ENCODE measurements at places on chromosomes 13 and 19. TPM values are rescaled to one million over a fixed set of nuclear protein-coding genes. Genes with fewer than 3 reads are reported as not detected.

Gene MYH14
- total RNA-seq = 81.4 TPM

GRCh38 chr13:25292301-25292700 lies 5.0 kb upstream of the MTMR6 start:
- no peak for DNase-seq

GRCh38 chr13:41122838-41123237 lies 9.8 kb downstream of the KBTBD6 start:
- DNase-seq = no peak

DNA sequence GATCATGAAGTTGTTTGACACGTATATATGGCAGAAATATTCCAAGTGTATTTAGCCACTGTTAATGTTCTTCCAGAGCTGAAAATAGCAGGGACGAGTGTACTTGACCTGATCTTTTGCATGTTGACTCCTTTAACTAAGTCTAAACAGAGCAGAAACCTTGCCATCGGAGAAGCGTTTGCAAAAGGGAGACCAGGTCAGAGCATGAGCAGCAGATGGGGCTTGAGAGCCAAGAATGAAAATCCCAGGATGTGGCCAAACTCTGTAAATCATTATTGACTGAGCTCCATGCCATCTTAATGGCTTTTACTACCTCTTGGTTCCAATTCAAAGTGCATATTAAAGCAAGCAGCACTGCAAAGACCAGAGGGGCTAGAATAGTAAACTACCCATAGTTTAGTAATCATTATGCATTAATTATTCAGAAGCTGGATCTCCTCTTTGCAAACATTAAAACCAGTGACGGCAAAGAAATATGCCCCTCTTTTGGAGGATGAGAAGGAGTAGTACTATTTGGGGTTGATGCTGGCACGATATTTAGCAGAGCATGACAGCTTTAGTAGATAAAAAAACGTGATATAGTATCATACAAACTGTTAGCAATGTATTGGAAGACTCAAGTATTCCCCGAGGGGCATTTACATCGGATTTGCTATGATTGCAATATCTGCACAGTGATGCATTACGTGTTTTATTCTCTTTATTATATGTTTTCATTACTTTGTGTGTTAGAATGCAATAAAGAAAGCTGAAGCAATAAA lies 55.7 kb downstream of the FAM216B start:
- DNase-seq = peak; percentile 75

GRCh38 chr13:40993987-40994386 lies 25.1 kb downstream of the ELF1 start:
- no peak for DNase-seq

GRCh38 chr13:44096901-44097300 lies 217.2 kb downstream of the LACC1 start:
- no peak for DNase-seq

DNA sequence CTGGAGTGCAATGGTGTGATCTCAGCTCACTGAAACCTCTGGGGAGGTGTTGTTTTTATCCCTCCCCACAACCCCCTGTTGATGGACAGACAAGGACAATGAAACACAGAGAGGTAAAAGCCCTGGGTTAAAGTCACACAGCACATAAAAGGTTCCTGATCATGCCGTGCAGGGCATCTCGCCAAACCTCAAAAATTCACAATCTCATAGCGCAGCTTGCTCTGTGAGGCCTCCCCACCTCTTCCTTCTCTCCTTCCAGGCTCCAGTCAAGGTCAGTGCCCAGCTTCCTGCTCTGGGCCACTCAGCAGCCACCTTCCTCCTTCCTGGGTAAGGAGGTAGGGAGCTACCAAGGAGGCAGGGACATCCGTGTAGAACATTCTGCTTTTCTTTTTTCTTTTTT lies 2.3 kb downstream of the FUT2 start:
- DNase-seq = no peak

GRCh38 chr13:27007166-27007565 lies 164.4 kb downstream of the USP12 start:
- DNase-seq = no peak

DNA sequence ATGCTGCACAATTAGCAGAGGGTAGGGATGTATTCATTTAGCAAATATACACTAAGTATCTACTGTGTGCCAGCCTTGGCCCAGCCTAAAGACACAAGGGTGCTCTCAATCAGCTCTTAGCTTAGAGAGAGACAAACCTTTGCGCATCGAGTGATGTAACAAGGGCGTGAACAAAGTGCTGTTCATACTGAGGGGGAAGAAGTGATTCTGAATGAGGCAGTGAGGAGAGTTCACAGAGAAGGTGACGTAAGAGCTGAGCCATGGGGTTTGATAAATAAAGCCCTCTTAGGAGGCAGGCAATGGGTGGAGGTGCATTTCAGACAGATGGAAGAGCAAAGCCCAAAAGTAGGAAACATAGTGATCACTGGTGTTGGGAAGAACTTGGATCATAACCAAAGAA lies 68.5 kb downstream of the FLT1 start:
- no peak for DNase-seq

Gene PRSS57
- total RNA-seq = not detected

GRCh38 chr13:45102136-45102507 lies 18.2 kb upstream of the GTF2F2 start:
- DNase-seq = no peak

Gene DAND5
- total RNA-seq = not detected

Gene TMC4
- 98.9 TPM for total RNA-seq

GRCh38 chr19:40348961-40349507 lies 539 bp downstream of the PLD3 start:
- peak; percentile 26 for DNase-seq

DNA sequence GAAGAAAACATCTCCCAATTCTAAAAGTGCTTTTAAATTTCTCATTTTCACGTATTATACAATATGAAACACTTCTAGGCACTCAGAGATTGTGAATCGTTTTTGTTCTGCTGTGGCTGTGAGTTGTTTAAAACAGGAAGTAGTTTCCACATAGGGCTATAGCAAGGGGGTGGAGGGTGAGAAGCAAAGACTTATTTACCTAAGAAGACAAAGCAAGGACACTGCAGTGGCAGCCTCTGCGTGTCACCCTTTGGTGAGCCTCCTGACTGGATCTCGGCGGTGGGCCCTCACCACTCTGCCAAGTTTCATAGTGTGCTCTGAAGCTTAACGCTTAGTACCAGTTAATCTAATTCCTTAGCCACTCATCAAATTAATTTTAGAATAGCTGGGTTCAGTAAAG lies 56.8 kb downstream of the TNFSF13B start:
- DNase-seq = no peak

Gene GTF2F1
- total RNA-seq = 61.7 TPM

DNA sequence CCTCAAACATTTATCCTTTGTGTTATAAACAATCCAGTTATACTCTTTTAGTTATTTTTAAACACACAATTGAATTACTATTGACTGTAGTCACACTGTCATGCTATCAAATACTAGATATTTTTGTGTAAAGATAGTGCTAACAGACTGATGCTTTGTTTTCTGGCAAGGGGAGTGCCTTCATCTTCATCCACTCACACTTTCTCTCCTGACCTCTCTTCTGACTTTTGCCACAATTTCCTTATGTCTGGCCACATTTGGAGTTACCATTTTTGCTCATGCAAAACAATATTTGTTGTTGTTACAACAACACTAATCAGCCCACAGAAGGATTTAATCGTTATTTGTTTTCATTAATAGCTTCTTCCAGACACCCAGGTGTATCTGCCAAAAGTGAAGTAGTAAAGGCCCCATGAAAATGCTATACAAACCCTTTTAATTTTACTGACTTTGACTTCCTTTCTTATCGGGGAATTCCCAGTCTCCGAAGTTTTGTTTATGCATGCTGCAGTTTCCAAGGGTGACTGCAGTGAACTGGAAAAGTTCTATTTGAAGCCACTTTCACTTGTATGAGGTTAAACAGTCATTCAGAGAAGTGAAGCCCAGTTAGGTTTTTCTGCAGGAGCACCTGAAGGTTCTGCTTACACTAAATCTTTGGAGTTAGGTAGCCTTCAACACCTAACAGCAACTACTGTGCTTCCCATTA lies 66.1 kb upstream of the FRY start:
- DNase-seq = no peak

GRCh38 chr19:36030264-36031148 lies 2.2 kb downstream of the CLIP3 start:
- DNase-seq = no peak

Gene ZNF324B
- 9.9 TPM for total RNA-seq

Gene NTF4
- 0.28 TPM for total RNA-seq

DNA sequence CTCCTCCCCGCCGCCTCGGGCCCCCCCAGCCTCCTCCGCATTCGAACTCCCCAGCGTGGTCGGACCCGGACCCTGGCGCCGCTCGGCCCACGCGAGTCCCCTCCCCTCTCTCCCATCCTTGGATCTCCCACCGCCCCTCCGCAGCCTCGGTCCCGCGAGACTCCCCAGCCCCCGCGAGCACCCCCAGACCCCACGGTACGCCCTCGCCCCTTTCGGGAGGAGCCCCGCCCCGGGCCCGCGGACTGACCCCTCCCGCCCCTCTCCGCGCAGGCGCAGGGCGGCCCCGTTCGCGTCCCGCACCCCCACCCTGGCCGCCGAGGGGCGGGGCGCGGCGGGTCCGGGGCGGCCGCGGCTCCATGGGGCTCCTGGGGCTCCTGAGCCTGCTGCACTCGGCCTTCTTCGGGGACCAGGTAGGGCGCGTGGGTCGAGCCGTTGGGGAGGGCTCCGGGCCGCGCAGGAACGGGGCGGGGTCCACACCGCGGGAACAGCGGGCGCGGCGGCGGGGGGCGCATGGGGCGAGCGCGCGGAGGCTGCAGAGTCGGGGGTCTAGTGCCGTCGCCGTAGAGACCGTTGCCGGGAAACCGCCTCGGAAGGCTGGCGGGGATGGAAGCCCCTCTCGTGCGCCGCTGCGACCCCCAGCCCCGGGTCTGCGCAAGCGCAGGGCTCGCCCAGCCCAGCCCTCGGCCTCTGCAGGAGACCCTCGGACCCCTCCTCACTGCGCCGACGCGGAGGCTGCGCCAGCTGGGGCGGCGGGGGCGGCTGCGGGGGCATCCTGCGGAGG lies 3.8 kb upstream of the APC2 start:
- DNase-seq = no peak

GRCh38 chr19:40641281-40641680 lies 40.1 kb downstream of the LTBP4 start:
- peak; percentile 27 for DNase-seq

Gene BEST2
- total RNA-seq = not detected

DNA sequence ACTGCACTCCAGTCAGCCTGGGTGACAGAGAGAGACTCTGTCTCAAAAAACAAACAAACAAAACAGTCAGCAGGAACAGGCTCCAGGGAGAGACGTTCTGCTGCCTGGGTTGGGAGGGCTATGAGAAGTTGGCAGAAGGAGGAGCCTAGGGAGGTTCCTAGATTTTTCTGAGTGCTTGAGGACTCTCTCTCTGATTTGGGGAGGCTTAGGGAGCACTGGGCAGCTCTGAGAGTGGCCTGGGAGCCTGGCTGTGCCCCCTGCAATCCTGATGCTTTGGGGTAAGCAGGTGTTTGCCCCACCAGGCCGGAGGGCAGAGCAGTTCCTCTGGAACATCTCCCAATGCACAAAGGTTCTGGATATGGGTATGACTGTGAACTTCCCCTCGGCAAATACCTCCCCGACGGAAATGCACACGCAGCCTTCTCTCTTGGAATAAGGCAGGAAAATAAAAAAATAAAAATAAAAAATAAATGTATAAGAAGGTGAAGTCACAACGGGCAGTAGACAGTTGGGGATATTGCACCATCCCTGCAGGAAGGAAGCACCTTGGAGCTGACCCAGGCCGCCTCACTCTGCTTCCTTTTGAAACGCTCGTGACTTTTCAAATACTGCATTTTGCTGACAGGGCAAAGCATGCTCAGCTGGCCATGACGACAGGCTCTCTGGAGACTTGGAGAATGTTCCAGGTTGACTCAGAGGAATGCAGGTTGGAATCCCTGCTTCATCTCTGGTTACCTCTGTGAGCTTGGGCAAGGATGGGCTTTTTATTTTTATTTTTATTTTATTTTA lies 26.5 kb upstream of the HOMER3 start:
- peak; percentile 92 for DNase-seq

Gene CEACAM3
- total RNA-seq = 0.69 TPM

Gene SIGLECL1
- not detected for total RNA-seq

Gene CLEC17A
- 0.76 TPM for total RNA-seq

Measured in kidney (tissue), 22 donors.